ENCODE measurements at places on chromosomes 1 and 21. TPM values are rescaled to one million over a fixed set of nuclear protein-coding genes. Genes with fewer than 3 reads are reported as not detected.
A peak's percentile ranks its signal among the peaks of the same experiment; 100 is the strongest.

DISP3 gene
- total RNA-seq = 0.31 TPM

GPR25 gene
- total RNA-seq = not detected

- H3K36me3 ChIP-seq = no peaks in the 10 kb centered on the region
- peak overlapping the region; percentile 81 for H3K4me3 ChIP-seq
- H3K4me1 ChIP-seq = peaks cover 28% of the 10 kb centered on the region
- peak overlapping the region; percentile 29 for H3K27ac ChIP-seq
- DNase-seq = no peak
- H3K27me3 ChIP-seq = peaks cover 10% of the 10 kb centered on the region
Measured at GRCh38 chr1:16913181-16913832, 8.4 kb upstream of the CROCC start.

DNA sequence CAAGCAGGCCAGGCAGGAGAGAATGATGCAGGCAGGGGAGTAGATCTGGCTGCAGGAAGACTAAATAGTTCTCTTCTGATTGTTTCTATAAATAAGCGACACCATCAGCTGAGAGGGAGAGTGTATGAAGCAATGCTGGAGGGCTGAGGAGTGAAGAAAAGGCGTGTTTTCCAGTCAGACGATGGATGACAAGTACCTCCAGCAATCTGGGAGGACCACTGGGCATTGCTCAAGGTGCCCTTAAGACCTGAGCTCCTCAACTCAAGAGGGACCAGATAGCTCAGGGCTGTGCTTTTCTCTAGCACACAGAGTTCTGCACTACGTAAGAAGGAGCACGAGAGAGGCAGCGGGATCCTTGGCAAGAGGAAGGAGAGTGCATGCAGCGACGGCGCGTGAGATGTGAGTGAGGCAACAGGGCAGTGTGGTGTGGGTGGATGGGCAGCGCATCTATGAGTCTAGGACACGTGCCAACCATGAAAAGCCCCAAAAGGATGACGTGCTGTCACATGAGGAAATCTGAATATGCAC, 36.0 kb downstream of the PABPC4 start:
- no peaks in the 10 kb centered on the region for H3K27me3 ChIP-seq
- H3K4me1 ChIP-seq = peaks cover 2% of the 10 kb centered on the region
- no peak for DNase-seq
